Suppressor macrophage treated with lipopolysaccharide for 1 hour (primary cell): ENCODE measurements at places on chromosomes 6 and 20.

DNA sequence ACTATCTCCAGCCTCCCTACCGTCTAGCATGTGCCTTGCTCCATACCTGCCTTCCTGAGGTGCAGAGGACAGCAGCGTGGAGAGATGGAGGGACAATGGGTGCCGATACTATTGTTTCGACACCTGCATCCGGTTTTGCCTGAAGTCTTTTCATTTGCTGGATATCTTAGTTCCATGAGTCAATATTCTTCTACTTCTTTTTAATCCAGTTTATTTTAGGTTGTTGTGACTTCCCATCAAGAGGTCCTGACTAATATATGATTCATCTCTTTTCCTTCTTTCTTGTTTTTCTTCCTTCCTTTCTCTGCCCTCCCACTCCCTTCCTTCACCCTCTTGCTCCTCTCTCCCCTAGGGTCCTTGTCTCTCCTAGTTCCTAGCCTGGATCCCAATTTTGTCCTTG is 91.4 kb downstream of the CDH26 start:
- no peak for DNase-seq

- no peak for DNase-seq
These were observed 2.3 kb upstream of the ADGRF1 start for GRCh38 chr6:47044397-47044796.

DNA sequence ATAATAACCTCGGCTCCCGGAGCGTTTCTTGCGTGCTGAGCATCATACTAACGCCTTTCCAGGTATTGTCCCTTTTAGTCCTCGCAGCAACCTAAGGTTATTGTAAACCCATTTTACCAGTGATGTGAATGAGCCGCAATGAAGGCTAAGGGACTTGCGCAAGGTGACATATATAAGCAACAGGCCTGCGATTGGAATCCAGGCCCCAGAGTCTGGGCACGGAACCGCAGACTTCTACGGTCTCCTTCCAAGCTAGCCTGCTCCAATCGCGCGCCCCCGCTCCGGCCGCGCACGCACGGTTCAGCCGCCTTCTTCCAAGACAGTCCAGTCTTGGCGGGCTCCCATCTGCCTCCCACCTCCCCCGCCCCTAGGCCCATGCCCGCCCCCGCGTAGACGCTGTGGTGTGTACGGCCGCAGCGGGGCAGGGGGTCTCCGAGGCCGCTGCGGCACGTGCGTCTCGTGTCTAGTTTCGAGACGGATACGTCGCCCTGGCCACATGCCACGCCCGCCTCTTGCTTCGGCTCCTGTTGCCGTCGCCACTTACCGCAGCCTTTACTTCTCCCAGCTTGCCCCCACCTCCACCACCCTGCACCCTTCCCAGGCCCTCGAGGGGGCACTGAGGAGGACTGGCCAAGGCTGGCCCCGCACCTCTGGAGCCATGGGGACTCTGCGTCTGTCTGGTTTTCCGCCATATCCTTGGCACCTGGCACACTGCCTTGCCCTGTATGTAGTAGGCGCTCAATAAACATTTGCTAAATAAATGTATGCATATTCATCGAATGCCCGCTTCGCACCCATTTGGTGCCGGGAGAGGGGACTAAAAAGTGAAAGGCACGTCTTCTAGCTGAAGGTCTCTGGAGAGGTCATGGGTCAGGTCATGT is 855 bp upstream of the GFOD1 start:
- DNase-seq = peak; percentile 39

- DNase-seq = no peak
These were observed 108.0 kb downstream of the LAMA2 start for GRCh38 chr6:128990915-128991314.

- no peak for DNase-seq
These were observed 28.5 kb downstream of the THBS2 start for GRCh38 chr6:169225131-169225576.

- DNase-seq = no peak
These were observed 90.6 kb upstream of the TOP1 start for GRCh38 chr20:40938020-40938419.
